Stimulated activated CD4-positive, alpha-beta T cell treated with anti-CD3 and anti-CD28 coated beads, Interleukin-2, amount 100 ng/mL, for 4 hours (primary cell): ENCODE measurements at places on chromosomes 5 and 9.

- DNase-seq, result no peak
Measured at GRCh38 chr5:74556631-74557595, 83.6 kb downstream of the ENC1 start.

GRCh38 chr5:113265190-113265589 is 169.6 kb downstream of the TSSK1B start:
- DNase-seq, result no peak

GRCh38 chr9:14893280-14893679 is 16.9 kb downstream of the FREM1 start:
- DNase-seq, result no peak

DNA sequence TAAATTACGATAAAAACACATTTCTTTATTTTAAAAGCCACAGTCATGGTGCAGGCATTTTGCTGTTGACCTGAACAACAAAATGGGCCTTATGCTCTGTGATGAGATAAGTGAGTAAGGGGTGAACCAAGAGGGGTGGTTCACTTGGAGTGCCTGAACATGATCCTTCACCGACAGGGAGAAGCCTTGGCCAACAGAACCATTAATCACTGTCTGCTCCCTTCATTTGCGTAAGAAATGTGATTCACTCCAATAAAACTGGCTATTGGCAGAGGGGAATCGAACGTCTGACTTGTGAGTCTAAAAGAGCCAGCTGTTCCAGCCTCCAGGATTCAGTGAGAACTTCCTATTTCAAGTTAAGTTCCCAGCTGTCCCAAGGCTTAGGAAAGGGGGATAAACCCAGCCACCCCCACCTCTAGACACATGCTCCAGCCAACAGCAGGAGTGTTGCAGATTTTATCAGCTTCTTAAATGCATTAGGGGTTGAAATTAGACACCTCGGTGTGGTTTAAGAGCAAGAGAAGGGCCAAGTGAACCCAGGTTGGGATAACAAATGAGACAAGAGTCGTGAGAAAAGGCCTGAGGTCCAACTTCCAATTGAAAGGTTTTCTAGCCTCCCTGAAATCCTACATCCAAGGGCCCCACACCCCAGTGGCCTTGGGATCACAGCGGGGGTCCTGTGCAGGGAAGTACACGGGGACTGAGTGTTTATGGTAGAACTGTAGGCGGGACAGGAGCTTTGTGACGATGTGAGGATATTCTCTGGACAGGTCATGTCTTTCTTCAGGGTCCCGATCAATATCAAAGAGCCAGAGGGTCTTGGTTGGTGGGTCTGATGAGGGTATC is 131.4 kb upstream of the LHFPL2 start:
- DNase-seq, result no peak

- DNase-seq, result no peak
Measured at GRCh38 chr5:98602534-98603112, 170.8 kb upstream of the RGMB start.

DNA sequence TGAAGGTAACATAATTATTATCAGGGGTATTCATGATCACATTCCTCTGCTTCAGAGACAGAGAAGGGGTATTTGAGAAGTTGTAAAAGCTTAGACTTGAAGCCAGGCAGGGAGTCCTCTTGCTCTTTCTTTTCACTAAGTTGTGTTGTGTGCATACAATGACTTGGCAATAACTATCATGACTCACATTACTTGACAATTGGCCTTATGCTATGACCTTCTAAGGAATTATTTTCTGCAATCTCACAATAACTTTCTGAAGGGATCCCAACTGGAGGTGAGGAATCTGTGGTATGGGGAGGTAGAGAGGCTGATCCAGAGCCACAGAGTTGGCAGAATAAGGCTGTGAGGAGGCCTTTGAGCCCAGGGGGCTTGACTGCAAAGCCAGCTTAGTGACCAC is 622.3 kb downstream of the MTRR start:
- no peak for DNase-seq

DNA sequence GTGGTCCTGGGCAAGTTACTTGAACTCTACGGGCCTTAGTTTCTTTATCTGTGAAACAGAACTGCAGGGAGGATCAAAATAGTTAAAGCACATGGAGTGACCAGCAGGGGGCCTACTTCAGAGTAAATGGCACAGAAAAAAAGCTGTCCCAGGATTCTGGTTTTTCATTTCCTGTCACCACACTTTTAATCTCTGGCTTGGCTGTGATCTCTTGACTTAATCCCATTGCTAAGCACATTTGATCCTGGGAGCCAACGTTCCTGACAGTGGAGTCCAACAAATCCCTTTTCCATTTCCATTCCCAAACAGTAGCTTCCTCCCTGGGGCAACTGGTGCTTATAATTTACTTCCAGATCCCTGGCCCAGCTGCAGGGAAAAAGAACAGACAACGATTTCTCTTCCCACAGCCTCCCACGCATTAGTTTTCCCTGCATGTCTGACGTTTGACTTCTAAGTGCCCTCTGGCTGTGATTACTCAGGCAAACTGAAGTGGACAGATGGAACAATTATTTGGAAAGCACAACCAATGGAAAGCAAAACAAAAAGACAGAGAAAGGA is 136.5 kb upstream of the STK32A start:
- DNase-seq, result no peak

- DNase-seq, result no peak
Measured at GRCh38 chr5:118919016-118919415, 69.3 kb downstream of the DTWD2 start.

- no peak for DNase-seq
Measured at GRCh38 chr5:122083535-122083934, 5.5 kb upstream of the LOX start.

- no peak for DNase-seq
Measured at GRCh38 chr9:98533866-98534265, 174.9 kb downstream of the GABBR2 start.

DNA sequence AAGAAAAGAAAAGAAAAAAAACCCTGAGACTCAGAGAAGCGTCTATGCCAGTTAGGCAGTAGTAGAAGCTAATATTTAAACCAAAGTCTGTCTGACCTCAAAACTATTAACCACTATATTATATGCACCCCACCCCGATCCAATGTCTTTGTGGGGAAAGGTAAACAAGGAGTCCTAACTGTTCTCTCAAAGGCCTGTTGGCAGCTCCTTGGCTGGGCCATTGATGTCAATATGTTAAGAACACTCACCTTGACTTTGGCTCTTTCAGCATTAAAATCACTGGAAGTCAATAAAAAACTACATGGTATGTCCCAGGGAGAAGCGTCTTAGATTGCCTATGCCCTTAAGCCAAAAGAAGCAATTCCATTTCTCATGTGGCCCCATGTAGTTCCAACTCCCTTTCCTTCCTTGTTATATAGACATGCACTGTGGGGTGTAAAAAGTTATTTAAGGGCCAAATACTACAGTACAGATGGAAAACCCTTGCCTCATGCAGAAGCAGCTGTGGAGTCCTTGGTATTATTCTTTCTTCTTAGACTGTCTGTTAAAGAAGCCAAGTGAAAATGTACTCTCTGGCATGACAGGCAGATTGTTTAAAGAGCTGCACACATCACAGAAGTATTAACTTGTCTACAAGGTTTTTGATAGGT is 308.6 kb upstream of the RPS23 start:
- no peak for DNase-seq

- DNase-seq, result no peak
Measured at GRCh38 chr9:3585606-3586005, 59.8 kb upstream of the RFX3 start.
